Cortex of kidney (tissue), 1 donor: ENCODE measurements at places on chromosomes 6 and 20.

DNA sequence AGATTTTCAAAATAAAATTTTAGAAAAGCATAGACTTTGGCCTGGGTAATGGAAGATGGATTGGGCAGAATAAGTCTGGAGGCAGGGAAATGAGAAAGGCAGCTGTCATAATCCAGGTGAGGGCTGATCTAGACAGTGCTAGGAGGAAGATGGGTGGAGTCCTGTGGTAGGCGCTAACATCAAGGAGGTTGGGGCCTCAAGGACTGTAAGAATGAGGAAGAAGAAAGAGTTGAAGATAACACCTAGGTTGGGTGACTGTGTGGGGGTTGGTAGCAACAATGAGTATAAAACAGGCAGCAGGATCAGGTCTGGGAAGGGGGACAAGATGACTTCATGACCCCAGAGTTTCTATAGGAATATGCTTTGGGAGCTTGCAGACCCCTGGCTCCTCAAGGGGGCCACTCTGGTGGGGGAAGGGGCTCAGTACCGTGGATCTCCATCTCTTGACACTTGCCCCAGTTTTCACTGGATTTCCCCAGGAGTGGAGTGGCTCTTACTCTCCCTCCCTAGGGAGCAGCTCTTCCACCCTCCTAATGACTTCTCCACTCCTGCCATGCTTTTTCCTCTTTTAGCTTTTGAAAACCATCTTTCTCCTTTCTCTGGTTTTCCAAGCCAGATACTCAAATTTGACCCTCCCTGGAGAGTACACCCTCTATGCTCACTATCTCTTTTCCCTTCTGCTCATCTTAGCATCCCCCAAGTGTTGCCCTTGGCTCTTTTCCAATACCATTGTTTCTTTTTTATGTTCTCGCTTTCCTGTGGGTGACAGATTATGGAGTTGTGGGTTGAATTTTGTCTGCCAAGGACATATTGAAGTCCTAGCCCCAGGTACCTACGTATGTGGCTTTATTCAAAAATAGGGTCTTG lies 14.8 kb downstream of the TRIM31 start:
- DNase-seq: no peak

DNA sequence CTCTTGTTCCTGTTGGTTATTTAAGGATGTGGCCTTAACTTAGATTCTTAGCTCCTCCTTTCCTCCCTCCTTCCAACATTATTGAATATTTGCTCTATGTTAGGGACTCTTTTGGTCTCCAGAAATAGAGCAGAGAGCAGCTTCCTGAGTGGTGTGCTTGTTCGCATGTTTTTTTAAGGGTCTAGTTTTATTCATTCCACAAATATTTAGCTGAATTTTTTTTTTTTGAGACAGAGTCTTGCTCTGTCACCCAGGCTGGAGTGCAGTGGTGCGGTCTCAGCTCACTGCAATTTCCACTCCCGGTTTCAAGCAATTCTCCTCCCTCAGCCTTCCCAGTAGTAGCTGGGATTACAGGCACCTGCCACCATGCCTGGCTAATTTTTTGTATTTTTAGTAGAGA lies 169.2 kb downstream of the ZFAND3 start:
- DNase-seq: no peak

DNA sequence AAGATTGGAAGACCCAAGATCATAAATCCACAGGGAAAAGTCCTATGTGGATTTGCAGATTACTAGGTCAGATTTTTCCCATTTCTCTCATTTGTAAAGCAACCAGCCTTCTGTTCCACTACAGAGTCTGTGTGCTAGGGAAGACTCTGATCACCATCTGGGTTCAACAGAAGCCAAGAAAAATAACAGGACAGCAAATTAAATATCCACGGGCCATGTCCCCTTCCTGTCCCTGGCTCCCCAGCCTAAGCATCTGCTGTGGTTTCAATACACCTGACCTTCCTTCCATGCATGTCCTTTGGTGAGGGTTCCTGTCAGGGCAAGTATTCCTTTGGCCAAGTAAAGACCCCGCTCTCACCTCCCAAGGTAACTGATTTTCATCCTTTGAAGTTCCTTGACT lies 558.8 kb downstream of the KIF16B start:
- no peak for DNase-seq

- DNase-seq: no peak
Observed at GRCh38 chr6:134020543-134020942, 31.9 kb downstream of the SLC2A12 start.

DNA sequence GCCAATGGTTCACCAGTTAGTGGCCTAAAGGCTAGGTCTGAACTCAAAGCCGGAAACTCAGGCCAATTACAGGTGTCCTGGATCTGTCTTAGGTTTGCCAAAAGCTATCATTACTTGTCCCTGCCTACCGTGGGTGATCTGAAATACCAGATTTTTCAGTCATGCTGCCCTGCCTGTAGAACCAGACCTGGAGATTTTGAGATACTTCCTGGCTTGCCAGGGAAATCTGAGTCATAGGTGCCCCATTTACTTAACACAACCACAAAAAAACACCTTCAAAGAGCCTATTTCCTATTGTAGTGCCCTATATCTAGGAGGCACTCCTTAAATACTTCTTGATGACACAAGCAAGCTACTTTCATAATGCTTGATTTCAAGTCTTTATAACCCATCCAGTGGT lies 13.9 kb upstream of the RANBP9 start:
- DNase-seq: no peak

DNA sequence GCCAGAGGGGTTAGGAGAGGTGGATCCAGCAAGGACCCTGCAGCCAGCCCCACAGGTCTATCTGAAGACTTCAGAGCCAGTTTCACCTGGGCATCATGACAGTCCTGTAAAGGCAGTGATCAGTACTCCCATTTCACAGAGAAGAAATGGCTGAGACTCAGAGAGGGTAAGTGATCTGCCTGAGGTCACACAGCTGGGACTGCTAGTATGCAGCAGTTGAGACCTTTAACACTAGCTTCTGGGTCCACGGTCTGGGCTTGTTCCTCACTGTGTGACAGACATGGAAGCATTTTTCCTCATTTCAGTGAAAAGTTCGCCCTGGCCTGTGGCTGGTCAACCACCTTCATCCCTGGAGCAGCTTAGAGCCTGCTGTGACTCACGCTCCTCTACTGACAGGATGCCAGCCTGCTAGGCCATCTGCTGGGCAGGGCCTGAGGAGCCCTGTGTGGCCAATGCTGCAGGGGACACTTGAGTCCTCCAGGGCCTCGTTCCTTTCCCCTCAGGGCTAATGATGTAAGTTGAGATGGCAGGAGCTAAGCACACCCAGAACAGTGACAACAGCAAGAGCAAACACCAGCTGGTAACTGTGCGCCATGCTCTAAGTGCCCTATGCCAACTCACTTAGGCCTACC lies 192.0 kb downstream of the LRFN2 start:
- DNase-seq: no peak

GRCh38 chr6:13038741-13039190 lies 289.6 kb downstream of the TBC1D7 start:
- no peak for DNase-seq

GRCh38 chr6:159233365-159234101 lies 64.3 kb downstream of the FNDC1 start:
- DNase-seq: no peak

GRCh38 chr6:106628658-106629102 lies 618 bp downstream of the RTN4IP1 start:
- no peak for DNase-seq
